Fibroblast of the aortic adventitia (primary cell): ENCODE measurements at places on chromosomes 6 and 20. TPM values are rescaled to one million over a fixed set of nuclear protein-coding genes. Genes with fewer than 3 reads are reported as not detected.

Gene MUCL3
- total RNA-seq = under 0.01 TPM in 1 of 2 replicates, not detected in the other

Gene PDSS2
- total RNA-seq = 10.1 and 14.4 TPM in 2 replicates

Gene SUMO4
- total RNA-seq = 3.8 TPM in 1 of 2 replicates, not detected in the other

Gene WTAP
- 71.9 and 103 TPM in 2 replicates for total RNA-seq

Gene ARMH2
- not detected in 2 replicates for total RNA-seq
